T-helper 17 cell (primary cell): ENCODE measurements at places on chromosomes 4 and X. TPM values are rescaled to one million over a fixed set of nuclear protein-coding genes. Genes with fewer than 3 reads are reported as not detected.

- H3K27me3 ChIP-seq = peaks cover 5% of the 10 kb centered on the region
- no peak for DNase-seq
- H3K4me1 ChIP-seq = peaks cover 2% of the 10 kb centered on the region
Observed at GRCh38 chrX:45502396-45502795, 301.7 kb upstream of the DIPK2B start.

GRCh38 chr4:56060036-56060435 is 111.3 kb downstream of the CEP135 start:
- no peak overlapping the region for H3K27ac ChIP-seq
- H3K4me1 ChIP-seq = peaks cover under 1% of the 10 kb centered on the region
- H3K36me3 ChIP-seq = no peaks in the 10 kb centered on the region
- DNase-seq = no peak

DNA sequence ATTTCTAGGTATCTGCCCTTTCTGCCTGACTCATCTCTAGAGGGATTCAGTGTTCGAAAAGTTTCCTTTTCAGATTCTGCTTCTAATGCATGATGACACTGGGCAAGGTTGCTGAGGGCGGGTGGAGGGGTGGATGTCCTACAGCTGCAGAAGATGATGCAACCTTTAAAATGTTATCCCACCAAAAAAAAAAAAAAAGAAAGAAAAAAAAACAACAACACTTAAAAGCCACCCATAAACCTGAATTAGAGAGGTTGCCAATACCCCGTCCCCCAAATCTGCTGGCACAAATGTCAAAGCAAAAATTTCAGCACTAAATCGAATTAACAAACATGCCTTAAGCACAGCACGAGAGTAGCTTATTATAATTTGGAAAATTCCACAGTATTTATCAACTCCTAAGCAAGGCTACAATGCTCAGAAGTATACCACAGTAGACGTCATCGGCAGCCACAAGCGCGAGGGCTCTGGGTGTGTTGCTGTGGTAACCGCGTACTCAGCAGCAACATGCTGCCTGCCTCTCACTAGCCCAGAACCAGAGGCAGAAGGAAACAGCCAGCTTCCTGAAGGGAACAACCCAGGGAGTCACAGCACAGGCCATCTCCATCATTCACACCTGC is 167.5 kb upstream of the MAP3K15 start:
- peak overlapping the region; percentile 82 for H3K4me3 ChIP-seq
- H3K4me1 ChIP-seq = peaks cover 54% of the 10 kb centered on the region
- H3K27me3 ChIP-seq = no peaks in the 10 kb centered on the region
- DNase-seq = peak; percentile 54
- H3K36me3 ChIP-seq = peaks cover 6% of the 10 kb centered on the region

- H3K4me1 ChIP-seq = peaks cover 21% of the 10 kb centered on the region
- DNase-seq = no peak
- H3K4me3 ChIP-seq = no peak overlapping the region
- no peak overlapping the region for H3K27ac ChIP-seq
- no peaks in the 10 kb centered on the region for H3K27me3 ChIP-seq
Observed at GRCh38 chr4:94523617-94524016, 71.9 kb downstream of the PDLIM5 start.

The ZFP92 gene
- 0.50 TPM for total RNA-seq

The ZCCHC18 gene
- total RNA-seq = 4.0 TPM

The EPHA5 gene
- not detected for total RNA-seq

The KLKB1 gene
- 1.5 TPM for total RNA-seq

The TRPC3 gene
- total RNA-seq = not detected

The IL15 gene
- 4.7 TPM for total RNA-seq
